Activated T-helper 17 cell treated with anti-CD3 and anti-CD28 coated beads, Interleukin-2, amount 50 U/mL, for 72 hours (primary cell): ENCODE measurements at places on chromosomes 11 and 22.

- peak; percentile 88 for ATAC-seq
- no peaks in the 10 kb centered on the region for H3K36me3 ChIP-seq
These were observed 29.5 kb upstream of the WNT7B start for GRCh38 chr22:46006379-46007002.

- H3K4me1 ChIP-seq, result no peaks in the 10 kb centered on the region
- H3K36me3 ChIP-seq, result no peaks in the 10 kb centered on the region
- no peak overlapping the region for H3K4me3 ChIP-seq
- H3K27ac ChIP-seq, result no peak overlapping the region
- H3K27me3 ChIP-seq, result no peaks in the 10 kb centered on the region
These were observed 5.5 kb downstream of the KIAA0930 start for GRCh38 chr22:45235101-45235777.

DNA sequence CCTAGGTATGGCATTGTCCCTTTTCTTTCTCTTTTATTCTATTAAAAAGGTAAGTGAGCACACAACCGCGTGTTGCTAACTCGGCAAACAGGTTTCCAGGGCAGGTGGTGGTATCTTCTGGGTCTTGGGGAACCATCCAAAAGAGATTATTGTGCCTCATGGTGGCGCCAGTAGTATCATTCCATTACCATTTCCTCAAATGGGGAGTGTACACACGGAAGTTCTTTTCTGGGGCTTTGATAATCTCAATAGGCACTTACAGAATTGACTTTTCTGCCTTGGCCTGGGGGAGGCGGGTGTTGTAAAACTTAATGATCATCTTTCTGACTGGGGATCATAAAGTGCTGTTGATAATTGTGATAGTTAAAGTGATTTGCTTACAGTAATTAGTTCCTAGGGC, 234.1 kb downstream of the KIRREL3 start:
- no peaks in the 10 kb centered on the region for H3K4me1 ChIP-seq
- H3K27me3 ChIP-seq, result peaks cover 4% of the 10 kb centered on the region
- no peaks in the 10 kb centered on the region for H3K36me3 ChIP-seq
- no peak overlapping the region for H3K27ac ChIP-seq
- no peak overlapping the region for H3K4me3 ChIP-seq

DNA sequence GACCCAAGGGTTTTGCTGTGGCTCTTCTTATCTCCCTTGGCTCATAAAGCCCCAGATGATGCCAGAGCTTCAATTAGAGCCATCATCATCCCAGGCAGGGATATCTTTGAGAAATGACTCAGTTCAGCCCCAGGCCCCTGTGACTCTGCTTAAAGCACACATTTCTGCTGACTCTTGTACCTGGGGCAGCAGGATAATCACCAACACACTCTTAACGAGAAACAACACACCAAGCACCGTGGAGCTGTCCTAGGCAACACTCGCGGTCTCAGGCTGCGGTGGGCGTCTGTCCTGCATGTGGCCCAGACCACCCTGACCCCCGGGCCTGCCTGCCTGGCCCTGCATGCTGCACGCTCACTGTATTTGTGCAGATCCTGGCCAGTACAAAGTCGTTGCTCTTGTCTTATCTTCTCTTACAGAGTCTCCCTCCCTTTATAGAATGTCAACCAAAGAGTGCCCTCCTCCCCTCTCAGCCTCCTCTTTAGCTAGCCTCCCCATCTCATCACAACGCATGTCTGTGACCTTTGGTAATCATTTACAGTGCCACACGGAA, 114.2 kb upstream of the PARVA start:
- H3K27me3 ChIP-seq, result no peaks in the 10 kb centered on the region
- H3K4me1 ChIP-seq, result no peaks in the 10 kb centered on the region

DNA sequence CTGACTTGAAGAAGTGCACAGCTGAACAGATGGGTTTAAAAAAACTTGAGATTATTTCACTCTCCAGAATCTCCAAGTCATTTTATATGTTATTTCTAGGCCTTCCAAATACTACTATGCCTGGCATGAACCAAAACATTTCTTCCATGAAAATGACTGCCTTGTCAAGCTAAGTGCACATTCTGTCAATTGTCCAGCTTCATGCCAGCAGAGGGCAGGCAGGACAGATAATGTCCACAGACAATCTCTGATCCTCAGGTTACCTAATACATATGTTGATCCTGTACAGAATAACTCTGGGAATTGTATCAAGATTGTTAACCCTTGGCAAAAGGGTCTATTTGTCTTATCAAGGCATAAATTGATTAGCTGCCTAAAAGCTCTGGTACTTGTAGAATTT, 229.5 kb downstream of the AASDHPPT start:
- no peaks in the 10 kb centered on the region for H3K36me3 ChIP-seq
- H3K27ac ChIP-seq, result no peak overlapping the region
- ATAC-seq, result no peak
- H3K27me3 ChIP-seq, result peaks cover 4% of the 10 kb centered on the region

- no peak overlapping the region for H3K27ac ChIP-seq
- no peaks in the 10 kb centered on the region for H3K36me3 ChIP-seq
- no peaks in the 10 kb centered on the region for H3K4me1 ChIP-seq
These were observed 92.3 kb upstream of the ZC3H12C start for GRCh38 chr11:110000850-110001249.

GRCh38 chr11:85718126-85718943, 32.3 kb upstream of the CCDC89 start:
- no peaks in the 10 kb centered on the region for H3K27me3 ChIP-seq
- no peaks in the 10 kb centered on the region for H3K36me3 ChIP-seq
- H3K4me3 ChIP-seq, result no peak overlapping the region
- peak overlapping the region; percentile 21 for H3K27ac ChIP-seq

GRCh38 chr22:48089601-48090331, 1327.3 kb downstream of the TBC1D22A start:
- no peak overlapping the region for H3K27ac ChIP-seq
- no peaks in the 10 kb centered on the region for H3K36me3 ChIP-seq
- H3K4me3 ChIP-seq, result no peak overlapping the region
- H3K4me1 ChIP-seq, result peaks cover under 1% of the 10 kb centered on the region
- H3K27me3 ChIP-seq, result peaks cover 9% of the 10 kb centered on the region

- H3K27me3 ChIP-seq, result no peaks in the 10 kb centered on the region
- peak overlapping the region; percentile 88 for H3K27ac ChIP-seq
- ATAC-seq, result peak; percentile 28
- peaks cover 26% of the 10 kb centered on the region for H3K4me1 ChIP-seq
- H3K4me3 ChIP-seq, result peak overlapping the region; percentile 94
These were observed 1.6 kb downstream of the MAML2 start for GRCh38 chr11:96341211-96342013.
